ENCODE measurements at places on chromosomes 6 and 20.

DNA sequence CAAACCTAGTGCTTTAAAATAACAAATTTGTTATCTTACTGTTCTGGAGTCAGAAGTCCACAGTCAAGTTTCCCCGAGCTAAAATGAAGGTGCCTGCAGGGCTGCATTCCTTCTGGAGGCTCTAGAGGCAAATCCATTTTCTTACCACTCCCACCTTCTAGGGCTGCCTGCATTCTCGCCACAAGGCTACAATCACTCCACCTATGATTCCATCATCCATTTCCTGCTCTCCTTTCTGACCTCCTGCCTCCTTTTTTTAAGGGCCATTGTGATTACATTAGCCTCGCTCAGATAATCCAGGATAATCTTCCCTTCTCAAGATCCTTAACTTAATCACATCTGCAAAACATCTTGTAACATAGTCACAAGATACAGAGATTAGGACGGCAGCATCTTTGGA, 42.4 kb upstream of the SIRT5 start:
- no peak for DNase-seq

DNA sequence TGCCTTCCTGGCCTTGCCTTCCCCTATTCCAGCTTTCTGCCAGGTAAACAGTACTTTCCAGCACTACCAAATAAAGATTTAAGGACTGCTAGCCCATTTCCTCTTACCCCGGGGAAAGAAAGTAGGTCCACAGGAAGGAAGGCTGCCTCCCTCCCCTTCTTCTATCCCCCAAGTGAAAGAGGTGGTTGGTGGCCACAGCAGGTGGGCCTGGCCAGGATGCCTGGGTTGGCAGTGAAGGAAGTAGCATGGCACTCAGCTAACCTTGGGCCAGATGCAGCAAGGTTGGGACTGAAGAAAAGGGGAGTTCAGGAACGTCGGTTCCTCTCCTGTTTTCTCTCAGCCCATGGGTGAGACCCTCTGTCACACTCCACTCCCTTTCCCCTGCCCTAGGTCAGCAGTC, 8.9 kb downstream of the NFKBIL1 start:
- no peak for DNase-seq

DNA sequence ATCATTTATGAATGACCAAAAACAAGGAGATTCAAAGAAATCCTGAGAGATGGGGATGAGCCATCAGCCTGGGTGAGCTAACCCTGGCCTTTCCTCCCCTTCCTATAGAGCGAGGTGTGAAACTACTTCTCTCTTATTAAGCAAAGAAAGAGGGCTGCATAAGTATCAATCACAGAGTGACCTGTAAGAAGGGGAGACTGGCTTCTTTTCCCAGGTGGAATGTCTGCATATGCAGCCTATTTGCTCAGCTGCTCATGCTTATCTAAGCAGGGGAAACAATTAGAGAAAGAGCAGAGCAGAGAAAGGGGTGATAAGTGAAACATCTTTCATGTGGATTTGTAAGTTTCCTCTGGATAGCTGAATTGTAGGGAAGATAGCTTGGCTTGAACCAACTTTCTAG, 160.0 kb downstream of the PKHD1 start:
- no peak for DNase-seq

GRCh38 chr6:366389-367297, 24.9 kb upstream of the IRF4 start:
- DNase-seq: no peak

GRCh38 chr6:126127659-126128058, 141.3 kb downstream of the TRMT11 start:
- no peak for DNase-seq

GRCh38 chr6:158457131-158457530, 102.8 kb upstream of the TMEM181 start:
- no peak for DNase-seq

GRCh38 chr20:60255415-60255814, 297.2 kb downstream of the CDH26 start:
- no peak for DNase-seq

- DNase-seq: no peak
Measured at GRCh38 chr6:2732503-2733089, 18.1 kb downstream of the MYLK4 start.

DNA sequence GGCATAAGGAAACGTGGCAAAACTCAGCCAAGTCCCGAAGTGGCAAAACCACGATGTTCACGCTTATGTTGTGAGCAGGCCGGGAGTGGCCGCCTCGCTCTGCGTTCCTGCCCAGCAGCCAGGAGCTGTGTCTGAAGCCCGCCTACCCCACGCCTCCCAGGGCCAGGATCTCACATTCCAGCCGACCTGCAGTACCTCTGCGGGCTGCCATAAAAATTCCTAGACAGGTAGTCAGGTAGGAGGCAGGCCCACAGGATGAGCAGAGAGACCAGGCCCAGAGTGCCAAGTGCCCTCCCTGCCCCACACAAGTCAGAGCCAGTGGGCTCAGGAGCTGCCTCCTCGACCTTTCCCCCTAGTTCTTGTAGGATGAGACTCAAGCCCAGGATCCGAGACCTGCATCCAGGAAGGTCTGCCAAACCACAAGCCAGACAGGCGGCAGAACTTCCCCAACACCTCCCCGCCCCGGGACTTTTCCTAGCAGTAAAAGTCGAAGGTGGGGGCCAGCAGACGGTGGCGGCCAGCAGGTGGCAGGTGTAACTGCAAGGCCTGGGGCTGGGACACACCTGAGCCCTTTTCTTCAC, 16.7 kb downstream of the PMEPA1 start:
- no peak for DNase-seq

GRCh38 chr6:169779896-169780295, 28.5 kb downstream of the ERMARD start:
- no peak for DNase-seq

GRCh38 chr20:38979842-38980241, 17.7 kb downstream of the DHX35 start:
- DNase-seq: no peak

GRCh38 chr20:297925-298775, 780 bp downstream of the ZCCHC3 start:
- peak; percentile 72 for DNase-seq

GRCh38 chr6:93391965-93392364, 27.4 kb downstream of the EPHA7 start:
- no peak for DNase-seq
